MCF 10A (cell line): ENCODE measurements at places on chromosomes 5 and 9. TPM values are rescaled to one million over a fixed set of nuclear protein-coding genes. Genes with fewer than 3 reads are reported as not detected.
A peak's percentile ranks its signal among the peaks of the same experiment; 100 is the strongest.

DNA sequence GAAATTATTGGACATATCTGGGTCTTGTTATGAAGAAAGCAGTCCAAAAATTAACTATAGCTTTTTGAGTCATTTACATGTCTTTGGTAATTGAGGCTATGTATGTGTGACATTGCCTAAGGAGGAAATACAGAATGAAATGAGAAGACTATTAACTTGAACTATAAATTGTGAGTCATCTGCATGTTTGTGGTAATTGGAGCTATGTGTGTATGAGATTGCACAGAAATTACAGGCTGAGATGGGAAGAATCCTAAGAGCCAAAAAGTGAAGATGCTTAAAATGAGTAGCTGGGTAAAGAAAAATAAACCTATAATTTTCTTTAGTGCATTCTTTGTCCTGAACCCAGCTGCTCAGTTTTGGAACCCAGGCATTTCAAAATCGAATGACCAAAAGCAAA is 747.6 kb upstream of the EDIL3 start:
- peak; percentile 4 for DNase-seq

GRCh38 chr5:68259700-68260099 is 44.1 kb downstream of the PIK3R1 start:
- DNase-seq = no peak

GRCh38 chr5:6859951-6860638 is 146.9 kb downstream of the TENT4A start:
- DNase-seq = no peak

- DNase-seq = no peak
These were observed 1.6 kb upstream of the ARRDC1 start for GRCh38 chr9:137603879-137604278.

- no peak for DNase-seq
These were observed 4.4 kb downstream of the NSMF start for GRCh38 chr9:137454597-137455358.

DNA sequence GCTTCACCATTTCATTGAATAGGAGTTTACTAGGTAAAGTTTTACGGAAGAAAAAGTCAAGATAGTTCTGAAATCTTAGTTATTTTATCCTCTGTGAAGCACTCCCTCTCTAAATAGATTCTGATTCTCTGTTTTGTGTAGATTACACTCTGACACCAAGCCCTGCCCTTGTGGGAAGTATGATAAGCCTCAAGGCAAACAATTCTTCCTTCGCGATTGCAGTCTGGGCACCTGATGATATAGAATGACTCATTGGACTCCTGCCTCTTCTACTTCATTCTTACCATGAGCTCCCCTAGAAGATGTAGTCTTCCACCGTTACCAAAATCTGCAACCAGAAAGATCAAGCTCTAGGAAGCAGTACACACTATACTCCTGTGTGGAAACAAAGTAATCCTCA is 626.9 kb upstream of the PTGER4 start:
- DNase-seq = peak; percentile 54

DNA sequence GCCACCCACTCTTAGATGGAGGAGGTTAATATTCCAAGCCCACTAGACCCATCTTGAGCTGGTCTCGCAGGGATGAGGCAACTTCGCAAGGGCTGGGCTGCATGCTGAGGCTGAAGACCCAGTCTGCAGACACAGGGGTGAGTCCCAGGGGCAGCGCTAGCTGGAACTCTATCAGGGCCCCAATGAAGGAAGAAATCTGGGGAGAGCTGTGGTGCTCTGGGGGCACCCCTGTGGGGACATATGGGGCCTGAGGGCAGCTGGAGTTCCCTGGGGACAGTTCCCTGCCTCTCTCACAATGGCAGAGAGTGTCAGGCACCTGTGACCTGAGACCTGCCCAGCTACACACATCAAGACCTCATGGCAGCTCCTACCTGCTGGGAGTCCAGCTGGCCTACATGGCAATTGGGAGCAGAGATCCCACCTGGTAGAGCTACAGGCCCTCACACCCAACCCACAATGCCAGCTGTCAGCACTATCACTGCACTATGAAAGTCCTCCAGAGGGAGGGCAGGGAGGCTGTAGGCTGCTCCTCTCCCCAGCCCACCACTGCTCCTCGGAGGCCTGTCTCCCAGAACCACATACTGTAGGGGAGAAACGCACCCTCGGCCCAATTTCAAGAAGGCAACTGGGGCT is 202.2 kb downstream of the GABBR2 start:
- no peak for DNase-seq

DNA sequence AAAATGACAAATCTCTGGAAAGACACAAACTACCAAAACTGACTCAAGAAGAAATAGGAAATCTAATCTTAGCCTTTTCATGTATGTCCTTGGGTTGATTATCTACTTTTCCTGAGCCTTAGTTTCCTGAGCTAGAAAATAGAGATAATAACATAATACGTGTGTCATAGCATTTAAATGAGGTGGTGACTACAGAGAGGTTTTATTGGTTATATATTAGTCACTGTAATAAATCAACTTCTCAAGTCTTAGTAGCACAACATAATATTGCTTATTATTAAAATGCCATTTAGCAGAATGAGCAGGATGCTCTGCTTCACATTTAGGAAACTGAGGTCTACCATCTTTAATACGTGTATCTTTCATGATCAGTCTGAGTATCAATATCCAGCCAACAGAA is 7.1 kb upstream of the PJA2 start:
- no peak for DNase-seq

- no peak for DNase-seq
These were observed 45.8 kb upstream of the TXNDC8 start for GRCh38 chr9:110383491-110383890.

DNA sequence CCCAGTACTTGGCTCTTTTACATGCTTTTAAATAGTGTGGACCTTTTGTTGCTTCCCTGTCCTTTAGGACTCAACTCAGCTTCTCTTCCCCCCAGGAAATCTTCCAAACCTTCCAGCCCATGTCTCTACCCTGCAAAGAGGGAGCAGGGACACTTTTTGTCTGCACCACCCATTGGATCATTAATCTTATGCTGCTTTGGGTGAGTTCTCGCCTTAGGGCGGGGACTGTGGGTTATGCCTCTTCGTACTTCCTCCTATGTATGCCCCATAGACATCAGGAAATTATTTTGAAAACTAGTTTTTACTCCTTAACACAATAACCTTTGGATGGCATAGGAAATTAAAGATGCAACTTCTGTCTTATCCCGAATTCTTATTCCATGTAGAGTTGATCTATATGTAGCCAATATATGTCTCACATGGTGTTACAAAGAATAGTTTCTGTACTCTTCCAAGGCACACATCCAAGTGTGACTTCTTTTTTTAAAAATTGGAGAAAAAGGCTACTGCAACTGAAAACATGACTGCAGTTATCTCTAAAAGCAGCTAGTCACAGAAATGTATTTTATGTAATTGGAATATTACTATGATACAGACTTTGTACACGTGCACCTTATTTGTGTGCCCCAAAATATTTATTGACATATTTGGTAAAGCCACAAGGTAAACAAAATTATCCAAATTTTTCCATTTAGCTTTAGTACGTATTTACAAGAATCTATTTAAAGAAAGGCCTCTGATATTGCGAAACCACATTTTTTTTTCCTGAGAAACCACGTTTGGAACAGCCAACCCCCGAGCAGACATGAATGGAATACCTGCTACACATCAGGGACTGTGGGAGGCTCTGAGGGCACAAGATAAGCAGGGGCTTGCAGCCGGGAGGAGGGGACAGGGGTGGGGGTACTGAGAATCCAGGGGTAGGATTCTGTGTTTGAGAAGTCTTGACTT is 133.6 kb downstream of the WDR41 start:
- DNase-seq = peak; percentile 48

DNA sequence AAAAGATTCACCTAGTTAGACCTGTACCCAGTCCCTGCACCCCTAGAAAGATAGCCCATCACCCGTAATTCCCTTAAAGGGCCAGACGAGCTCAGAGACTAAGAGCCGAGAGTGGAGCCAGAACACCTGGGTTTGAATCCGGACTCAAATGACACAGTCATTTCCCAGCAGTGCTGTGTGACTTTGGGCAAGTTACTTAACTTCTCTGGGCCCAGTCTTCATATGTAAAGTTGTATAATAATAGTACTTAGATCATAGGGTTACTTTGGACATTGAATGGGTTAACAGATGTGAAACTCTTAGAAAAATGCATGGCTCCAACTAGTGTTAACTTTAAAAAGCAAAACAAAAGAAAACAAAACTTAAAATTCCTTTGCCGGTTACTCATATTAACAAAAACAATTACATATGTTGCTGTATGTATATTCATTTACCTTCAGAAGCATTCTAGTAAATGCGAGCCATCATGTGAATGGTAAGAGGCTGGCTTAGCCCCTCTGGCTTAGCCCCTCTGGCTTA is 40.4 kb upstream of the RASGRF2 start:
- DNase-seq = no peak

- DNase-seq = no peak
These were observed 22.4 kb downstream of the GNAQ start for GRCh38 chr9:78009186-78009585.

FBXL7 gene
- not detected in 2 replicates for total RNA-seq
